MV-4-11 (cell line): ENCODE measurements at places on chromosomes 7 and 10.
A peak's percentile ranks its signal among the peaks of the same experiment; 100 is the strongest.

GRCh38 chr10:560314-560992, 129.0 kb downstream of the DIP2C start:
- DNase-seq = no peak

- no peak for DNase-seq
Measured at GRCh38 chr7:108099713-108100112, 30.4 kb downstream of the LAMB4 start.

DNA sequence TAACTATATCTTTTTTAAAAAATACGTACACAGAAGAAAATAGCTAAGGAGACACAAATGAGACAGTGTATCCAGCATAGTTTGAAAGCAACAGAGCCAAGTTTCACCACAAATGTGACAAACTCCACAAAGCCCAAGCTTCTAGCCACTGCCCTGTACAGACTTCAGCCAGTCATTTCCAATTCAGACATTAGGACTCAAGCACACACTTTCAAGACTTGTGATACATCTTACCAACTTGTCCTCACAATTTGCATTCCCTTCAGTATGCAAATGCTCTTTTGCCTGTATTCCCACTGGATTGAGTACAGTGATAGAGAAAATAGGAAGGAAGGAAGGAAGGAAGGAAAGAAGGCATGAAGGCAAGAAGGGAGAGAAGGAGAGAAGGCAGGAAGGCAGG, 510.4 kb downstream of the KCNMA1 start:
- DNase-seq = no peak

- no peak for DNase-seq
Measured at GRCh38 chr10:16909271-16909767, 92.1 kb upstream of the RSU1 start.

GRCh38 chr10:48771234-48771633, 86.6 kb downstream of the WDFY4 start:
- no peak for DNase-seq

- DNase-seq = no peak
Measured at GRCh38 chr7:107538001-107538400, 25.7 kb downstream of the COG5 start.

DNA sequence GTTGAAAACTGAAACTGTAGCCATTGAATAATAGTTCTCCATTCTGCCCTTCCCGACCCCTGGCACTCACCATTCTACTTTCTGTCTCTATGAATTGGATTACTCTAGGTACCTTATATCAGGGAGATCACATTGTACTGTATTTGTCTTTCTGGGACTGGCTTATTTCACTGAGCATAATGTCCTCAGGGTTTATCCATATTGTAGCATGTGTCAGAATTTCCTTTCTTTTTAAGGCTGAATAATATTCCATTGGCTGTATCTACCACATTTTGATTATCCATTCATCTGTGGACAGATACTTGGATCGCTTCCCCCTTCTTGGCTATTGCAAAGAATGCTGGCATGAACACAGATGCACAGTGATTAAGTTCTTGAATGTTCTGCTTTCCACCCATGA, 107.4 kb downstream of the CDH23 start:
- DNase-seq = peak; percentile 39

DNA sequence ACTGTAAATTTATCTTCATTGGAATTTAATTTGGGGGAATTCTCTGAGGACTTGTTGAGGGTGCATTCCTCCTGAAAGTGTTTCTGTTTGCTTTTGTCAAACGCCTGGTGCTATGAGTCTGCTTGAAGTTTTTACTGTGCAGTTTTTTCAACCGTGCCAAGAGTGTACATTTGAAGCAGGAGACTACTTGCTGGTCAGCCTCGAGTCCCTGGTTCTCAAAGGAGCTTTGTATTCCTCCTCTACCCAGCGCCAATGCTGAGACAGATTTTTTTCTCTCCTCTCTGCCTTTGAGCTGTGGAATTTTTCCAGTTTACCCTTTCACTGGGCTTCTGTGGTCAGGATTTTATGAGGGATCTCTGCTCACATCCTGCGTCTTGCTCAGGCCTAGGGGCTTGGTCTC, 62.1 kb downstream of the NPY start:
- no peak for DNase-seq

- no peak for DNase-seq
Measured at GRCh38 chr7:51802718-51803117, 486.1 kb upstream of the COBL start.

DNA sequence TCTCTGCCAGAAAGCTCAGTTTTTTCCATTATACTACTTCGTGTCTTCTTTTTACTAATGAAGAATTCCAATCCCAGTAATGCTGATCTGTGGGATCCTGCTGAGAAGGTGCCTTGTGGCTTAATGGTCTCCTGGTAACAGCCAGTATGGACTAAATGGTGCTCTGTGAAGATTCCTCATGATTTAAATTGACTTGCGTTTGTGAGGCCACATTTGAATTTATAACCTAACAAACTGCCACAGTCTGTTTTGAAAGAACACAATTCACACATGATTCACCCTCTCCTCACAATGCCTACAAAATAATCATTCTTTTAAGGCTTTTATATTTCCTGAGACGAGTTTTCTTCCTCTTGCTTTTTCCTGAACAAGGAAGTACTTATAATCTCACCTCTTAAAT, 140.0 kb downstream of the MBL2 start:
- DNase-seq = no peak
